ENCODE measurements at places on chromosomes 3 and 15.

DNA sequence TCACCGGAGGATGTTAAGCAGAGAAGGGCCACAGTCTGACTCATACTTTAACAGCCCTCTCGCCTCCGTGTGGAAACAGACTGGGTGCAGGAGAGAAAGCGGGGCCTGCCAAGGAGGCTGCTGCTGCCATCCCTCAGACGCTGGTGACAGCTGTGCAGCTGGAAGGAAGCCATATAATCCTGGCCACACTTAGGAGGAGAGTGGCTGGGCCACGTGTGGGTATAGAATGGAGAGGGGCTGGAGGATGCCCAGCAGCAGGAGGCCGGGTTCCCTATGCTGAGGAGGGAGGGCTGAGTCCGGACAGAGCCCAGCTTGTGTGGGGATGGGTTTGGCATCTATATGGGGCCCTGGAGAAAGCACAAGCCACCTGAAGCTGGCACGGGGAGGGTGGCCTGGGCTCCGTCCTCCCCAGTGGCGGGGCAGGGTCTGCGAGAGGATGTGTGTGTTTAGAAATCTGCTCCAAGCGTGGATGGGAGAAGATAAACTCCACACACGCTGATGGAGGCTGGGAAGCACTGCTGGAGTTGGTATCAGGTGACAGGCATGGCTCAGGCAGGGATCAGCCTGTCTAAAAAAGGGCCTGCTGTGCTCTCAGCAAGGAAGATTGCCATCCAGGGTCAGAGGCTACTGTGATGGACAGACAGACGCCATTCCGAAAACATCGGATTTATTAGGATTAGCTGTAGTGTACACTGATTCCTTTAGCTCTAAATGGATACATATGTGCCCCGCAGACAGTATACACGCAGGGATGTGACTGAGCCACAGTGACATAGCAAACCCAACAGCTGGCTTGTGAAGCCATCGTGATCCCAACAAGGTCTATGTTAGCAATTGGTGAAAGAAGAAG, 15.9 kb downstream of the ABTB1 start:
- DNase-seq = no peak

DNA sequence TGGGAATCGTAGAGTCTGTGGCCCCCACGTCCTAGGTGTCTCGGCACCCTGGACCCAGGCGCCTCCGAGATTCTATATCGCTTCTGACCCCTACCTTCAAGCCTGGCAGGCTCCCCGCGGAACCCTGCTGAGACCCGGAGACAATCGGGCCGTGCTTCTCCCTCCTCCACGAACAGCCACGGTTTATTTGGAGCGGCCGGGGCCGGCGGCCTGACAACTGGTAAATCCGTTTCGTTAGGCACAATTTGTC, 1.4 kb downstream of the GATA2 start:
- DNase-seq = no peak

GRCh38 chr3:71156062-71156665, 427.4 kb downstream of the FOXP1 start:
- no peak for DNase-seq

DNA sequence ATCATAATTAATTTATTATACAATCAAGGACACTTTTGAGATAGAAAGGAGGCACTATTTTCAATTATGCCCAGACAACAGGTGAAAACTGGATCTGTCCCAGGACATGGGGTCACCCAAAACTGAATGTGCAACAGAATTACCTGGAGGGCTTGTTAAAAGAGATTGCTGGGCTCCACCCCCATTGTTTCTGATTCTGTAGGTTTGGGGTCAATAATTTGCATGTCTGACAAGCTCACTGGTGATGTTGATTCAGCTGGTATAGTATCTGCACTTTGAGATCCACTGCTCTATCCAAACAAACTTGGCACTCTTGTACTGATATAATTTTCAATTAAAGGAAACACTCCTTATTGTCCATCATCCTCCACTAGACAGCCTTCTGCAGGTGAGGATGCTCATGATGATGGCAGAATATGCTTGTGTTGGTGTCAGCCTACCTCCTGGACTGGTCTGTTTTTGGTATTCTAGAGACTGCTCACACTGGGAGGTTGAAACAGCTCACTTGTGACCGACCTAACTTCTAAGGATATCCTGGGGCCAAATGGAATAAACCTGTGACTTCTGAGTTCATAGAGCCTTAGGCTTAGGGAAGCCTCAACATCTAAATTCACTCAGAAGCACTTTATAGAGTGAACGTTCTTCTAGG, 2.2 kb downstream of the P2RY14 start:
- DNase-seq = no peak

GRCh38 chr15:61479613-61480012, 250.5 kb upstream of the RORA start:
- no peak for DNase-seq
